ENCODE measurements at places on chromosomes 1 and 21.
A peak's percentile ranks its signal among the peaks of the same experiment; 100 is the strongest.

- no peak for DNase-seq
Measured at GRCh38 chr1:232207073-232207866, 422.7 kb downstream of the SIPA1L2 start.

DNA sequence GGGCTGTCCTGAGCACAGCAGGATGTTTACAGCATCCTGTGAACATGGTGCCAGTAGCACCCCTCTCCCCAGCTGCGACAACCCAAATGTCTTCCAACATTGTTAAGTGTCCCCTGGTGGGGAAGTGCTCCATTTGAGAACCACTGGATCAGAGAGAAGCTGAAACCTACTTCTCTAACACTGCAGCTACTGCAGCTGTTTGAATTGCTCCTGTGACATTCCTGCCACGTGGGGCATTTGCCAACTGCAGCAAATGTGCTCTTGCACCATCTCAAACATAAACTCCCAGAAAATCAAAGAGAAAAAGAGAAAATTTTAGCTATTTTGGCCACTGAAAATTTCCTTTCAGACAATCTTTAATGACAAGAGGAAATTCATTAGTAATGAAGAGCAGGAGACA, 11.0 kb downstream of the SLC2A5 start:
- DNase-seq, result no peak

DNA sequence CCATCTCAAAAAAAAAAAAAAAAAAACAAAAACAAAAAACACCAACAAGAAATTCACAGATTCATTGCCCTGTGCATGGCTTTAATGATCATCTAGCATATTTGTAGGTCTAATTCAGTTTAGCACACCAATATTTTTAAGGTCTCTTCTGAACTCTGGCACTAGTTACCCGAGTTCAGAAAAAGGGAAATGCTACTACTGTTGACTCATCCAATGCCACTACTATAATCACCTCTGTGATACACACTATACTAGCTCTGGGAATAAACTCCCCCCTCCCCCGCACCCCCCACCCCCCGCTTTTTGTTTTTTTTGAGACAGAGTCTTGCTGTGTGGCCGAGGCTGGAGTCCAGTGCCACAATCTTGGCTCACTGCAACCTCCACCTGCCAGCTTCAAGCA, 55.6 kb downstream of the FBXO42 start:
- no peak for DNase-seq

GRCh38 chr1:170872663-170873062, 62.7 kb upstream of the MROH9 start:
- no peak for DNase-seq

GRCh38 chr21:17334484-17334883, 178.4 kb upstream of the CXADR start:
- no peak for DNase-seq

GRCh38 chr1:68120136-68120791, 69.8 kb upstream of the DIRAS3 start:
- peak; percentile 20 for DNase-seq

GRCh38 chr1:56505792-56506743, 73.3 kb downstream of the PLPP3 start:
- DNase-seq, result no peak

- DNase-seq, result no peak
Measured at GRCh38 chr1:61152066-61152465, 69.7 kb downstream of the NFIA start.

DNA sequence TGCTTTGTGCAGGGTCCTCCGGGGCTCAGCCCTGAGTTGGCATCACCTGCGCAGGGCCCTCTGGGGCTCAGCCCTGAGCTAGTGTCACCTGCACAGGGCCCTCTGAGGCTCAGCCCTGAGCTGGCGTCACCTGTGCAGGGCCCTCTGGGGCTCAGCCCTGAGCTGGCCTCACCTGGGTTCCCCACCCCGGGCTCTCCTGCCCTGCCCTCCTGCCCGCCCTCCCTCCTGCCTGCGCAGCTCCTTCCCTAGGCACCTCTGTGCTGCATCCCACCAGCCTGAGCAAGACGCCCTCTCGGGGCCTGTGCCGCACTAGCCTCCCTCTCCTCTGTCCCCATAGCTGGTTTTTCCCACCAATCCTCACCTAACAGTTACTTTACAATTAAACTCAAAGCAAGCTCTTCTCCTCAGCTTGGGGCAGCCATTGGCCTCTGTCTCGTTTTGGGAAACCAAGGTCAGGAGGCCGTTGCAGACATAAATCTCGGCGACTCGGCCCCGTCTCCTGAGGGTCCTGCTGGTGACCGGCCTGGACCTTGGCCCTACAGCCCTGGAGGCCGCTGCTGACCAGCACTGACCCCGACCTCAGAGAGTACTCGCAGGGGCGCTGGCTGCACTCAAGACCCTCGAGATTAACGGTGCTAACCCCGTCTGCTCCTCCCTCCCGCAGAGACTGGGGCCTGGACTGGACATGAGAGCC, 22.7 kb downstream of the COL6A1 start:
- DNase-seq, result no peak

DNA sequence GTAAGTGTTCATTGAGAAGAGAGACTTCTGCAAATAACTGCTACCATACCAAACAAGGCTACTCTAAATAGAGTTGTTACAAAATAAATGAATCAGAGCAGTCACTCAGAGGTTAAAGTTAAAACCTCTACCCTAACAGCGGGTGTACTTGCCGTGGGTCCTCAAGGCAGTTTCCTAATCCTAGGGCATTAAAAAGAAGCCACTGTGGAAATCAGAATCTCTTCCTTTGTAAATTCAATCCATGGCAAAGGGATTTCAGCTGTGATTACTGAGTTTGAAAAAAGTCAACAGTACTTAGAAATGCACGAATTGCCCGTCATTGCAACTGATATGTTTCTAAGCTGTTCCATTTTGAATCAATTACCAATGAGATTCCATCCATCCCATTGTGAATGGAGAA, 13.5 kb downstream of the TBX15 start:
- DNase-seq, result no peak

DNA sequence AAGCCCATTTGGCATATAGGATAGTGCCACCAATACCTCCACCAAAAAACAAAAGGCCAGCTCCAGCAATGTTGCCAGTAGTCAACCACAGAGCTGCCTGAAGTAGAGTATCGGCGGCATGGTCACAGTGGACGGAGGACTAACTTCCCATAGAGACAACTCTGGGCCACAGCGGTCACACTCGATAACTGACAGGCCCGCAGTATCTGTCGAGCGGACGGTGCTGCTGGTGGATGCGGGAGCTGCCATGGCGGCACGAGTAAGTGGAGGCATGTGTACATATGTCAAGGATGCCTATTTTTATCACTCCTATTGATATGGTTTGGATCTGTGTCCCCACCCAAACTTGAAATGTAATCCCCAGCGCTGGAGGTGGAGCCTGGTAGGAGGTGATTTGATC, 4.1 kb downstream of the KRTAP12-1 start:
- no peak for DNase-seq

DNA sequence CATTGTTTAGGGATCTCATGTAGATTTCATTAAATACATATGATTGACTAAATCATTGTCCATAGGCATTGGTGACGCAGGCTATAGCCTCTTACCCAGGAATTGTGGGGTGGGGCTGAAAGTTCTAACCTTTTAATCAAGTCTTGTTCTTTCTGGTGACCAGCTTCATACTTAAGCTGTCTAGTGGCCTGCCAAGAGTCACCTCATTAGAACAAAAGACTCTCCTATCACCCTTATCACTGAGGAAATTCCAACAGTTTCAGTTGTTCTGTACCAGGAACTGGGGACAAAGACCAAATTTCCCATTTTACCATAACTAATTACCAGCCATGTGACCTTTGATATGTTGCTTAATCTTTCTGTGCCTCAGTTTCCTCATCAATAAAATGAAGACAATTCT, 298.5 kb downstream of the PBX1 start:
- no peak for DNase-seq

DNA sequence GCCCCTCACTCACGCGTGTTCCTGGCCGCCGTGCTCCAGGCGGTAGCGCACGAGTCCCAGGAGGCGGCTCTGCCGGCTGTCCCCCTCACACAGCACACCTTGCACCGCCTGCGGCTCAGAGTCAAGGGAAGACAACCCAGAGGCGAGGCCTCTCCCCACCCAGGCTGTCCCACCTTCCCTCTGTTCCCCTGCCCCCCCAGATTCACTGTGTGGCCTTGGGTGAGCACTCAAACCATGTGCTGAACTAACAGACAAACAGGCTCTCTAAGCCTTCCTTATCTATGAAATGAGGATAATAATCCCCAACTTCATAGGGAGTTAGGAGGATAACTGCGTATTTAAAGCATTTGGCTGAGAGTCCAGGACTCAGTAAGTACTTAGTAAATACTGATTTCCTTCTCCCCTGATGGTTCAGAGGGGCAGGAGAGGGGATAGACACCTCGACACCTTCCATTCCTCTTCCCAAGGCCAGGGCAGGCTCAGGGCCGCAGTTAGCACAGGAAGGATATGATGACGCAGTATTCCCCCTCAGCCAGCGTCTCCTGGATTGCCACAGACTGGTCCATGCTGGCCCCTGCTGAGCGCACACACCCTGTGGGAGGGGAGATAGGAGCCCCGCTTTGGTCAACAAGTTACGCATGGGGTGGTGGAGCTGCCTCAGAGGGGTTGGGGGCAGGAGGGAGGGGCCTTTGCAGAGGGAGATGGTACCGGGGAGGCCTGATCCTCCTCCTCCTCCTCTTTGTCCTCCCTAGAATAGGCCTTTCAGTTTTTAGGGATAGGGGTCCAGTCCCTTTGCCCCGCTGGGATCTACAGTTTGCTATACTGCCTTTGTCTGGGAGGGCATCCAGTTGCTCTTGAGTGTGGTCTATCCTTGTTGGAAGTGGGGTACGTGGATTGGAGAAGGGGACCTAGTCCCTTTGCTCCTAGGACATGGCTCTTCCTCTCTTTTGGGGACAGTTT, 830 bp downstream of the INPP5B start:
- DNase-seq, result no peak

- DNase-seq, result no peak
Measured at GRCh38 chr1:54623216-54624007, at the start of gene FAM151A. Gene FAM151A (minus strand): TSS chr1:54623525. CDS start chr1:54623395, 130 bp downstream.

- no peak for DNase-seq
Measured at GRCh38 chr1:223652436-223652941, 13.0 kb downstream of the CAPN8 start.

DNA sequence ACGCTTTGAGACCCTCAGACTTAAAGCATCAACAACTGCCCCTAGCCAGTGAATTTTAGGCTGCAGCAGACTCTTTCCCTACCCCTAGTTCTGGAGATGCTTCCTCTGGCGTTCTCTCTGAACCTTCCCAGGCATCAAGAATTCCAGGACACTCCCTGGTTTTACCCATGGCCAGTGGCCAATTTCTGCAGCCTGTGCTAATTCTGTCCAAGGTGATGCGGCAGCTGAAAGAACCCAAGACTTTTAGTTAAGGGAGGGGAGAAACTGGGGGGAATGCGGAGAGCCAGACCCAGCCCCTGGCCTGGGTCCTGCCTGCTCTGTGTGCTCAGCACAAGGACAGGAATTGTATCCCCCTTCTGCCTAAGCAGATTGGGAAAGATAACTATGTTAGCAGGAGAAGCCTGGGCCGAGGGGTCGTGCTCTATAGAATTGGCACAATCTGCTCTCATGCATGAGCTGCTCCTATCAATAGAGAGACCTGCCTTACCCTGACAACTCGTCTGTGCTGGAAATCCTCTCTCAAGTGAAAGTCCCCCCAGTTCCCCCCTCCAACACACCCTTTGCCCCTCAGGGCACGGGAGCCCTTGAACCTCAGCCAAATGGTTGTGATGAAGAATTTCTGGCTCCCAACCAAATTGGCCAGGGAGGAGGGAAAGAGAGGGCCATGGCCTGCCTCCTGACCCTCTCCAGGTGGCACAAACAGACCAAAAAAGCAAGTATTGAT, 5.4 kb upstream of the GJA8 start:
- no peak for DNase-seq

GRCh38 chr1:95122151-95122697, 5.1 kb downstream of the TLCD4 start:
- DNase-seq, result no peak

GRCh38 chr1:185044387-185044786, 971 bp upstream of the RNF2 start:
- DNase-seq, result no peak

- no peak for DNase-seq
Measured at GRCh38 chr1:162075862-162076261, 6.4 kb downstream of the NOS1AP start.

DNA sequence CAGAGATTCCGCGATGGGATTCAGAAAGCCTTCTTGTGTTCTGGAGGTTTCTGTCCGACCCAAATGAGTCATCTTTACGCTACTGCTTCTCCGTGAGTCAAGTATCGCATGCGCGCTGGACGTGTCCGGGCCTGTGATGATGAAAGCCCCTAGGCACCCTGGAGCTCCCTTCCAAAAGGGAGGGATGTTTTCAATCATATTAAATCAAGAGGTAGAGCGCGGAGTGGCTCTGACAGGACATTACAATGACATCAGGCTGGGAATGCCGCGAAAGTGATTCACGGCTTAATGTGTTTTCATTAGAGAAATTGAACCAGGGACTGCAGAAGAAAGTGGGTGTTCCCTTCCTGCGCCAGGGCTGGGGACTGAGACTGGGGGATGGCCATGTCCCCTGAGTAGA, 48.5 kb downstream of the AJAP1 start:
- no peak for DNase-seq

DNA sequence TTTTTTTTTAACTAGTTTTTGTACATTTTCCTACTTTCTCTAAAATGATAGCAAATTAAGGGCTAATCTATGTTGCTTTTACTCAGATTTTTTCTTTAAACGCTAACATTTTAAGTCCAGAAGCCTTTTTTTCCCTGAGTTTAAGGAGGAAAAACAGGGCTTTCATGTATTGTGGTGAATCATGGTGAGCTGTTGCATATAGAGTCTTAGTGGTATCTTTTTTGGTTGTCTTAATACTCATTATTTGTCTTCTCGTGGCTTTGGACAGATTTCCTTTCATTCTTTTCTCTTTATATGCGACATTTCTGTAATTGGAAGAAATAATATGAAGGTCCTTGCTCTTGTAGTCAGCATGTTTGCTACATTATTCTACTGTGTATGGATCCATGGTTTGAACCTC, 1015.6 kb downstream of the PLA2G4A start:
- no peak for DNase-seq

DNA sequence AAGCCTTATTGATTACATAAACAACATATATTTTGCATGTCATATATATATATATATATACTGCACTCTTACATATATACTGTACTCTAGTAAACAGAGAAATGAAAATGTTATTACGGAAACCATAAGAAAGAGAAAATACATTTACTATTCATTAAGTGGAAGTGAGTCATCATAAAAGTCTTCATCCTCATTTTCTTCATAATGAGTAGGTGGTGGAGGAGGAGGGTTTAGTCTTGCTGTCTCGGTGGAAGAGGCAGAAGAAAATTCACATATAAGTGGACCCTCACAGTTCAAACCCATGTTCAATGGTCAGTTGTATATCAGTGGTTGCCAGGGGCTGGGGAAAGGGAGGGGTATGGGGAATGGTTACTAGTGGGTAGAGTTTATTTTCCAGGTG, 8.0 kb upstream of the IFNLR1 start:
- peak; percentile 30 for DNase-seq

Measured in CD4-positive, CD25-positive, alpha-beta regulatory T cell (primary cell).